Bronchial epithelial cell (primary cell): ENCODE measurements at places on chromosomes 6 and 20.

DNA sequence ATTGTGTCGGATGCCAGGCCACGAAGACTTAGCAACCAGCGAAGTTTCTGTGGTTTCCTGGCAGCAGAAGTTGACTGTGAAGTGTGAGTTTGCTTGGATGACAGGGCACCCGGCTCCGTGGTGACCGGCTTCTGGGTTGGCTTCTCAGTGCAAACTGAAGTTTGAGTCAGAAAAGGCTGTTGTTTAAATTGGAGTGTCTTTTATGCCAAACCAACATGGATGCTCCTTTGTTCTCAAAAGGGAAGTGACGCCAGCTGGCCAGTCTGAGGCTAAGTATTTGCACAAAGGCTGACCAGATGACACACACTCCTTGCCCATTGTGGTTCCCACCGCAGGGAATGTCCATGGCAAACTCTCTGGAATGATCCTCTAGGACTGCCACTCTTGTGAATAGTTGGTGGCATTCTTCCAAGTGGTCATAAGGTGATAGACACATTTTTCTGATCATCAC lies 164.8 kb upstream of the QKI start:
- no peak for DNase-seq

DNA sequence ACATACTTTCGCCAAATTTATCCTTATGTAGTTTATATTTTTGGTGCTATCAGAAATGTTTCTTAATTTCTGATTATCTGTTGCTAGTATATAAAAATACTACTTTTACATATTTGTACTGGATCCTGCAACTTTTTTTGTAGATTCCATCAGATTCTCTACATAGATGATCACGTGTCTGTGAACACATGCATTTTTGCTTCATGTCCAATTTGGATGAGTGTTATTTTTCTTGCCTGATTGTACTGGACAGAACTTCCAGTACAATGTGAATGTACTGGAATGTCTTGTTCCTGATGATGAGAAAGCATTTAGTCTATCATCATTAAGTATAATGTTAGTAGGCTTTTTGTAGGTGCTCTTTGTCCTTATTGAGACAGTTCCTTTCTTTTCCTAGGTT lies 25.0 kb upstream of the SSR1 start:
- no peak for DNase-seq

DNA sequence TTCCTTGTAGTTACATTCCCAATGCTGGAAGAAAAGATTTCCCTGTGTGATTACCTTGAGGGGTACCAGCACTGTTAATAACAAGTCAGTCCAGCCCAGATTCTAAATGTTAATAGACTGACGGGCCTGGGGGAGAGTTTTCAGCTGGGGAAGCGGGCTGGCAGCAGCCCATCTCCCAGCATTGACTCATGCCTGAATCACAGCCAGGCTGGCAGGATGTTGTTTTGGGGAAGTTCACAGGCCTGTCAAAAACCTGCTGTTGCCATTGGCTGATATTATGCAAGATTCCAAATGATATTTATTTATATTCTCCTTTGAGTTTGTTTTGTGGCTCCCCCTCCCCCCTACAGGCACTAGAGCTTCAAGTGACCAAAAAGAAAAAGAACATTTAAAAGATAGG lies 213.9 kb upstream of the CNR1 start:
- DNase-seq = peak; percentile 77

GRCh38 chr6:26367114-26367513 lies 2.1 kb downstream of the BTN3A2 start:
- no peak for DNase-seq

GRCh38 chr6:38020593-38020992 lies 201.1 kb downstream of the ZFAND3 start:
- DNase-seq = no peak

GRCh38 chr6:1392813-1393640 lies 3.7 kb downstream of the FOXF2 start:
- no peak for DNase-seq

GRCh38 chr20:57192311-57192710 lies 74.1 kb downstream of the BMP7 start:
- DNase-seq = no peak

- no peak for DNase-seq
These were observed 637 bp downstream of the ARID1B start for GRCh38 chr6:156777577-156778453.

DNA sequence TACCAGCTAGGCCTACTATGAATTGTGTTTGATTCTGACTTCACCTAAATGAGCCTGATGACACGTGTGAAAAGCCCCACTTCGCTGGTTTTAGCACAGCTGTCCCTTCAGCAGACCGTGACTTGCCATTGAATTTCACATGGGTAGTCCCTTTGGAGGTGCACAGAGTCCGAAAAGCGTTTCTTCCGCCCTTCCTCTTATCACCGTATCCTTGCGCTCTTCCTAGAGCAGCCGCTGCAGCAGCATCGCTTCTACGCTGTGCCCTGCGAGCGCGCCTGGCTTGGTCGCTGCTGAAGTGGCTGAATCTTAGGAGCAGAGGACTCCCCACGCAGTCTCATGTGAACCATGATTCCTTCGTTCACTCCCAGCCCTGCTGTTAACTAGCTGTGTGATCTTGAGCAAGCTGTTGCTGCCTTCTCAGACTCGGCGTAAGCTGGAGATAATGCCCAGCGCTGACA lies 127.0 kb downstream of the PACRG start:
- no peak for DNase-seq

- peak; percentile 56 for DNase-seq
These were observed 304.2 kb upstream of the PRDM1 start for GRCh38 chr6:105781915-105782314.

- peak; percentile 76 for DNase-seq
These were observed 34.8 kb downstream of the NR2E1 start for GRCh38 chr6:108200631-108201030.

- DNase-seq = no peak
These were observed 166.2 kb upstream of the MAFB start for GRCh38 chr20:40855269-40855668.

DNA sequence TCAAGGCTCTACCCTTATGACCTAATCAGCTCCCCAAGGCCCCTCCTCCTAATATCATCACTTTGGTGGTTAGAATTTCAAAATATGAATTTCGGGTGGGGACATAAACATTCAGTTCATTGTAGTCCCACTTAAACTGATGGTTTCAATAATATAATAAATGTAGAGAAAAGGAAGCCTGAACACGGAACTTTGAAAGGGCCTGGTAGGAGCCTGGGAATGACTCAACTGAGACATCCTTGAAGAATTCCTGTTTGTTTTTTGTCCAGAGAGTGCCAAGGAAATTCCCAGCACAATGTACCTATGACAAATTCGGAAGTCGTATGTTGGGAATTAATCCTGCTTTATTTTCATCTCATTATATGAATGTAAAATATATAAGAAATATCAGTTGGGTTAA lies 457.9 kb downstream of the PLCB1 start:
- no peak for DNase-seq

- DNase-seq = no peak
These were observed 14.1 kb downstream of the NFATC2 start for GRCh38 chr20:51528263-51529027.

DNA sequence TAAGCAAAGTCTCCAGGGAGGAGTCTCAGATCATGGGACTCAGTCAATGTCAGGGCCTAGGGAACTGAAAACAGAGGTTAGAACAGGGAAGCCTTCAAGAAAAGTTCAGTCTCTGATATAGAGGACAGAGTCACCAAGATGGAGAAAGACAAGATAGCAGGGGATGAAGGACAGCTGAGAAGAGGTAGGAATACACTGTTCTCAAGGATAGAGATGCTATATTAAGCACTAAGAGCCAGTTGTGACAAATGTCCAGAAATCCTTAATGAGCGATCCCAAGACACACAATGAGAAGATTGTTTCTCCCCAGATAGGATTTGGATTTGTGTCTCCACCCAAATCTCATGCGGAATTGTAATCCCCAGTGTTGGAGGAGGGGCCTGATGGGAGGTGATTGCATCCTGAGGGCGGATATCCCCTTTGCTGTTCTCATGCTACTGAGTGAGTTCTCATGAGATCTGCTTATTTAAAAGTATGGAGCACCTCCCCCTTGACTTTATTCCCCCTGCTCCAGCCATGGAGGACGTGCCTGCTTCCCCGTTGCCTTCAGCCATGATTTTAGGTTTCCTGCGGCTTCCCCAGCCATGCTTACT lies 168.2 kb downstream of the AKAP7 start:
- no peak for DNase-seq

- no peak for DNase-seq
These were observed 40.3 kb upstream of the ZFAND3 start for GRCh38 chr6:37779111-37779800.

- DNase-seq = peak; percentile 22
These were observed 3.1 kb upstream of the TFAP2B start for GRCh38 chr6:50815436-50816114.

- DNase-seq = peak; percentile 79
These were observed 164.9 kb upstream of the HEY2 start for GRCh38 chr6:125584468-125584939.

DNA sequence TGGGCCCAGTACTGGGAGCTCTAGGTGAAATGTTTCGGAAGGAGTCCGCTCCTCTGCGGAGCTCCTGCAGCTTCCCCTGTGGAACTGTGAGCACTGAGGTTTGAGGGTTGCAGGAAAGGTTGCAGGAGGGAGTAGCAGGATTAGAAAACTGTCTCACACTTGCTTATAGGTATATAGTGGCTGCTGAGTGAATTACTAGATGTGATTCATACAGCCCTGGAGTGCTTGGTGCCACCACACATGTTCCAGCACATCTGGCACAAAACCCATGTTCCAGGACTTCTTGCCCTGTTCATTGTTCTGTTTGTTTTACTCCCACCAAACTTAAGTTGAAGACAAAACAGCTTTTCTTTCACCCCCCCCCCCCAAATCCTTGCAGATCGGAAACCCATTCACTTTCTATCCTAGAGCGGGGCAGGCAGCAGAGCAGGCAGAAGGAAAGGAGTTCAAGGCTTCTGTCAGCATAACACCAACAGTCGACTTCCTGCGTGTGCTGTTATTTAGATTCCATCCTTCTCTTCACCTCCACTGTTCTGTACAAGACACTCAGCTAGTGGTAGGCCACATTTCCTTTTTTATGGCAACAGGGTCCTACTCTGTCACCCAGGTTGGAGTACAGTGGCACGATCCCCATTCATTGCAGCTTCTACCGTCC lies 669 bp upstream of the PEX6 start:
- peak; percentile 80 for DNase-seq

DNA sequence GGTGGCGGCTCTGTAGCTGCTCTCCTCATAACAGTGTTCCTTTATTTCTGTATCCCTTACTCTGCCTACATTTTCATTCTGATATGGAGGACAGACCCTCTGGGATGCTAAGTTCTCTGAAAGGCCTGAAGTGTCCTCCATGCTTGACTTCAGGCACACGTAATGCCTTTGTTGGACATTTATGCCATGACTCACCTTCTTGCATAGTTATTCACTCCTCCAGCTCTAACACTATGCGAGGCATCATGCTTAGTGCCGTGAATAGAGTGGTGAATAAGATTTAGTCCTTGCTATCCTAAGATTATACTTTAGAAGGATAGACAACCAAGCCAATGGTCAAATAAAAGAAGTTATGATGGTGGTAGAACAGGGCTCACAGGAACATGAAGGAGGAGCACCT lies 760.9 kb upstream of the FLRT3 start:
- DNase-seq = peak; percentile 29

DNA sequence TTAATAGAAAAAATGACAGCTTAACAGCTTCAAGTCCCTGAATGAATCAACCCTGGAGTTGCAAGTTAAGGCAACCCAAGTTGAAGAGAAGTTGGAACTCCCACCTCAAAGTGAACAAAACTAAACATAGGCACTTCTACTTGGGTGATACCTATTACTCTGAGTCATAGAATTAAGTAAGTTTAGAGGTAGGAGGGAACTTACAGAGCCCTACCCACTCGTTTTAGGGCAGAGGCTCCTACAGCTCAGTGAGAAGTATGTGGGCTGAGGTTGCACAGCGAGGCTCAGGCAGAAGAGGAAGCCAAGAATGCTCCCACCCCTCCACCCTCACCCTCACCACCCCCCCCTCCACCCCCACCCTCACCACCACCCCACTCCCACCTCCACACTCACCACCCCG lies 42.2 kb downstream of the NFATC2 start:
- peak; percentile 83 for DNase-seq

DNA sequence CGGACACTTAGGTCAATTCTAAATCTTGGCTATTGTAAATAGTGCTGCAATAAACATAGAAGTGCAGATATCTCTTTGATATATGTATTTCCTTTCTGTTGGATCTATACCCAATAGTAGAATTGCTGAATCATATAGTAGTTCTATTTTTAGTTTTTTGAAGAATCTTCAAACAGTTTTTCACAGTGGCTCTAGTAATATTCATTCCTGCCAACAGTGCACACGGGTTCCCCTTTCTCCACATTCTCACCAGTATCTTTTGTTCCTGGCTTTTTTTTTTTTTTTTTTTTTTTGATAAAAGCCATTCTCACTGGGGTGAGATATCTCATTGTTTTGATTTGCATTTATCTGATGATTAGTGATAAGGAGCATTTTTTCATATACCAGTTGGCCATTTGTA lies 1.8 kb upstream of the FBXL4 start:
- DNase-seq = no peak

GRCh38 chr6:82681119-82681714 lies 317.6 kb downstream of the TPBG start:
- DNase-seq = no peak

GRCh38 chr6:67775333-67775732 lies 859.7 kb upstream of the ADGRB3 start:
- DNase-seq = no peak

DNA sequence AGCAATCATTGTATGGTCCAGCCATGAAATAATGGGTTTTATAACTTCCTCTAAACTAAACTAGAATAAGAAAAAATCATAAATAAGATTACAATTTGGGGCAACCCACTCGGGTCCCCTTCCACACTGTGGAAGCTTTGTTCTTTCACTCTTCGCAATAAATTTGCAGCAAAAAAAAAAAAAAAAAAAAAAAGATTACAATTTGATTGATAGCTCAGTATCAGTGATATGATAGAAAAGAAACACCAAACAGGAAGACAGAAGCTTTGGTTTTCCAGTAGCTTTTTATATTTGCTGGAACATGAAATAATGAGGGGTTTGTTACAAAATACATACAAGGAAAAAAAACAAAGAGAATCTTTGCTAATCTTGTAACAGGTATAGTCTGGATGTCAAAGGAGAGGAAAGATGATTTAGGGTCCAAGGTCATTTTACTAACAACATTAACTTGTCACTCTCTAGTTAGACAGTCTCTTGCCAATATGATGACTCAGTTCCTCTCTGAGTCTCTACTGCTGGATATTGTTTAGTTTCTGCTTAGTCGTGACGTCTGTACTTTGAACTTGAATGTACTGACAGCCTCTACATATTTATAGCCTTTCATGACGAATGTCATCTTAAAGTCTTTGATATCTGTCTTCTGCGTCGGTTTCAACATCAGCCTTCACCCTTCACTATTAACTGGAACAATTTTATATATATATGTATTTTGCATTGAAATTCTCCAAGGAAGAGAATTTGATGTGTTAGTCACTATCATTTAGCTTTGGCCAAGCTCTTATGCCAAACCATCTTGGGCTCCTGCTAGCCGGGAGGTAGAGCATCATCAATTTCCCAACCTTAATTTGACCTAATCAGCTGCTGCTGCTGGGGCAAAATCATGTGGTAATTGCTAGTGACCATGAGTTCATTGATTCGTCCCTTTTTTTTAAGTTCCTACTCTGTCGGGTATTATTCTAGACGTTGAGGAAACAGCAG lies 213.1 kb upstream of the STXBP5 start:
- DNase-seq = peak; percentile 67

- DNase-seq = peak; percentile 33
These were observed 19.5 kb upstream of the SUMO4 start for GRCh38 chr6:149380523-149380922.

- DNase-seq = no peak
These were observed 6.3 kb downstream of the GABRR2 start for GRCh38 chr6:89308525-89309395.
